Kidney (tissue), 22 donors: ENCODE measurements at places on chromosomes 7 and 10. TPM values are rescaled to one million over a fixed set of nuclear protein-coding genes. Genes with fewer than 3 reads are reported as not detected.

GRCh38 chr7:47132471-47132870 lies 449.4 kb downstream of the TNS3 start:
- DNase-seq, result no peak

GRCh38 chr7:141151746-141152145 lies 77.9 kb downstream of the TMEM178B start:
- DNase-seq, result no peak

GRCh38 chr10:26805567-26806245 lies 55.1 kb downstream of the ABI1 start:
- DNase-seq, result no peak

- DNase-seq, result no peak
Measured at GRCh38 chr10:79937701-79938151, 11.2 kb downstream of the SFTPD start.

DNA sequence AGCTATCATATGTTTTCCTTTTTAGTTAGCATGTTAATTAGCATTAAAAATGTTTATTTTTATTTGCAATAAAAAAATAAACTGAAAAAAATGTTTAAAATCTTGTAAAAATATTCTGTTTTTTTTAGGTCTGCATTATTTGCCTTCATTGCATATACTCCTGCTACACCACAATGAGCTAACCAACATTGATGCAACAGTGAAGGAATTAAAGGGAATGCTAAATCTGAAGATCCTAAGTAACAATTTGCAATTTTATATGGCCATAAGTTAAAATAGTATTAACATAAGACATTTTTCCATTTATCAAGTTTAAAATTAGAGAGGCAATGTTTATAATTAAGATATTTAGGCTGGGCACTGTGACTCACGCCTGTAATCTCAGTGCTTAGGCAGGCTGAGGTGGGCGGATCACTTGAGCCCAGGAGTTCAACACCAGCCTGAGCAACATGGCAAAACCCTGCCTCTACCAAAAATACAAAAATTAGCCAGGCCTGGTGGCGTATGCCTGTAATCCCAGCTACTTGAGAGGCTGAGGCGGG lies 32.2 kb downstream of the LRRC72 start:
- DNase-seq, result no peak

GRCh38 chr10:7298495-7298894 lies 112.3 kb downstream of the SFMBT2 start:
- DNase-seq, result no peak

DAGLB gene
- 25.6 TPM for total RNA-seq

DYDC2 gene
- 0.57 TPM for total RNA-seq

GPNMB gene
- 60.6 TPM for total RNA-seq

RBM20 gene
- 2.1 TPM for total RNA-seq

EPHA1 gene
- 22.3 TPM for total RNA-seq

FRMD4A gene
- total RNA-seq, result 68.2 TPM
